Left colon (tissue), 2 donors: ENCODE measurements at places on chromosomes 2 and 18. TPM values are rescaled to one million over a fixed set of nuclear protein-coding genes. Genes with fewer than 3 reads are reported as not detected.

GRCh38 chr2:8984157-8984556, 19.3 kb downstream of the MBOAT2 start:
- no peak for DNase-seq

Gene CDH2
- 1.8 TPM for total RNA-seq

GRCh38 chr2:15591373-15591691, 336 bp upstream of the DDX1 start:
- no peak for DNase-seq

GRCh38 chr2:83640506-83640905, 818.6 kb downstream of the SUCLG1 start:
- no peak for DNase-seq

DNA sequence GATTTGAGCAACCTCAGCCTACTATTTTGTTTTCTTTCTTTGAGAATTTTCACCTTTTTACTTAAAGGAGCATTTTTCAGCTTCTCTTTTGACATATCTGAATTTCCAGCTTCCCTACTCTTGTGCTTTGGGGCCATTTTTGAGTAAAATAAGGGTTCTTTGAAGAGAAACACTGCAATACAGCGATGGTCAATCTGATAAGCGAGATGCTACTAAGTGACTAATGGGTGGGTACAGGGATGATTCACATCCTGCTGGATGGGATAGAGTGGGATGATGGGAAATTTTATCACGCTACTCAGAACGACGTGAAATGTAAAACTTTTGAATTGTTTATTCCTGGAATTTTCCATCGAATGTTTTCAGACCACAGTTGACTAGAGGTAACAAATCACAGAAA, 211.5 kb downstream of the TMEM247 start:
- DNase-seq, result no peak

- DNase-seq, result no peak
These were observed 81.6 kb downstream of the TPO start for GRCh38 chr2:1494906-1495305.

Gene ABCG5
- 0.09 TPM for total RNA-seq

Gene GPAT2
- total RNA-seq, result 3.0 TPM

DNA sequence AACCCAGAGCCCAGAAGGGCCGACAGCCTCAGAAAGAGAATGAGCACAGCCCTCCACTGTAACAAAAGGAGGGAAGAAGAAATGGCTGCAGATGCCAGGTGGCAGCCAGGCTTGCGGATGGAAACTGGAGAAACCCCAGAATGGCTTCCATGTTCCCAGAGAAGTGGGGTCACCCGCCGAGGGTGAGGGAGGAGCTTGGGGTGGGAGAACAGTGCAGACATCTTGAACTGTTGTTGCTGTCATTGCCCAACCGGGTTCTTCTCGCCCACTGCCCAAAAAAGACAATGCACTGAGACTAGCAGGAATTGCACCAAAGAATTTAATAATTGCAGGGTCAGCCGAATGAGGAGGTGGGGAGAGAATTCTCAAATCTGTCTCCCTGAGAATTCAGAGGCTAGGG, 223.2 kb upstream of the RAB6C start:
- DNase-seq, result no peak

DNA sequence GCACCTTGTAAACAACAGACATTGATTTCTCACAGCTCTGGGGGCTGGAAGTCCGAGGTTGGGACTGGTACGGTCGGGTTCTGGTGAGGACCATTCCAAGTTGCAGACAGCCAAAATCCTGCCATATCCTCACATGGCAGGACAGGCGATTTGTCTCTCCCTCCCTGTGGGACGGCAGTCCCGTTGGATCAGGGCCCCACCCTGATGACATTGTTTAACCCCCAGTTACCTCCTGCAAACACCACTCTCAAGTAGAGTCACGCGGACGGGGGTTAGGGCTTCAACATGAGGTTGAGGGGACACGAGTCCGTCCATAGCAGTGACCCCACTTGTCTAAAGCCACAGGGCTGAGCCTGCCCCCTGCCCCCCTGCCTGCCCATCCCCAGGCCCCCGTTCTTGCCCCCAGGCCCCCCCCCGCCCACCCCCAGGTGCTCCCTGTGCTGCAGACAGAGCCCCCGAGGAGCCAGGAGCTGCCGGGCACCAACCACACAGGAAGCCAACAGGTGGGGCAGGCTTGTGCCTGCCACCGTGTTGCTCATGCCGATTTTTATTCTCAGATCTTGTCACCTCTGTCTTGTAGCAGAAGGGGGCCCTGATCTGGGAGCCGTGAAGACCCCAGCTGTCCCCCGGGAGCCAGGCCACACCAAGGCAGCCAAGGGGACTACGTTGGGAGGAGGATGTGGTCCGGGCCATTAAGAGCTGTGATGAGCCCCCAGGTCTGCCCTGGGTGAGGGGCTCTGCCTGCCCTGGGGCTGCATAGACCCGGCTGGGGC, 82.2 kb downstream of the NFATC1 start:
- no peak for DNase-seq

DNA sequence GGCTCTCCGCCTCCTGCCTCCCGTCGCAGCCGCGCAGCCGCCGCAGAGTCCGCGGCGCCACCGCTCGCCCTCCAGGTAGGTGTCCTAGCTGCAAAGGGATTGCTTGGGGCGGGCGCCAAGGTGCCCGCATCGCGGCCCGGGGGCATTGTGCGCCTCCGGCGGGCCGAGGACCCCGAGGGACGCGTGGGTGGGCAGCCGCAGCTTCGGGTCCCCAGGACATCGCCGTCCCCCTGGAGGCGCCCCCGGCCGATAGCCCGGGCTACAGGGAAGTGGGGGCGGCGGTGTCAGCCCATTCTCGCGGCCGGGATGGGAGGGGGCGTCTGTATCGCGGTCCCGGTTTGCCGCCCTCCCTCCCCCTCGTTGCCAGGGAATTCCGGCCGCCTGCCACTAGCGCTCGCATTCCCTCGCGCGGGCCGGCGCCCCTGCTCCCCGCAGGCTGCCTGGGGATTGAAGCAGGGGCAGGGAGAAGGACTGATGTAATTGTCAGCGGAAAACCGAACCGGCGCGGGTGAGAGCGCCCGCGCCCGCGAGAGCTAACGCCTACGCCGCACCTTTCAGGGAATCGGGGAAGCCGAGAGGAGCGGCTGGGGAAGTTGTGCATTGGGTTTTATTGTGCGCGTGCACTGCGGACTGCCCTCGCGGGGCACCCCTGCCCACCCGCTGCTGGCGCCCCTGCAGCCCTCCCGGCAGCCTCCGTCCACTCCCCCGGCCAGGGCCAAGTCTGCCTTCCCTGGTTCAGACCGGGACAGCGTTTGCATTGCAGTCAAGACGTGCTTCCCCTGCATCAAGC, 483 bp downstream of the OSBPL6 start:
- DNase-seq, result peak; percentile 36

DNA sequence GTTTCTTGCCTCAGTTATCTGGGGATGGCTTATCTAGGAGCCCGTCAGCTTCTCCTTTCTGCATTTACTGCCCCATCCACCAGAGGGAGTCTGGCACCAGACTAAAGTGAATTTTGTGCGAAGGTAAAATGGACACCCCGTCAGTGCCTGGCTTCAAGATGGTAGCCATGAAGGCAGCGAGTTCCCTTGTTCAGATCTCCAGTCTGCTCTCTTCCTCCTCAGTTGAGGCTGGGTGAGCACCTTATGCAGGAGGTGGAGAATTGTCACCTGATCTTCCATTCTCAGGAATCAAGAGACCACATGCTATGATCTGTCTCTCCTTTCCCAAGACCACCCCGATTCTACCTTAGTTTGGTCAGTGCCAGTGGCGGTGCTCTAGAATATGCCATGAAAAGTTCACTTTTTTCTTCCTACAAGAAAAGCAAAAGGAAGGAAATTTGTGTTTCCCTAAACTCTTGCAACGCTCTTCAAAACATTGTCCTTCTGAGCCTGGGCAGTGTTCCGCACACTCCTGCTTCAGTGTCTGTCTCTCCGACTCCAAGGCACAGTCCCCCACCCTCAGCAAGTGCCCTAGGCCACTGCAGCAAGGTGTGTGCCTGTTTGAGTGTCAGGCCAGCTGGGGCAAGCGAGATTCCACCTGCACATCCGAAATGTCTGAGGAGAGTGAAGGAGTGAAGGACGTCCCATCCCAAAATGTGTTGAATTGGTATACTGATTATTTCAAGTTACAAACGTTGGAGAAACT, 168.6 kb downstream of the SS18 start:
- no peak for DNase-seq

- peak; percentile 84 for DNase-seq
These were observed 14.5 kb downstream of the PDCD1 start for GRCh38 chr2:241844066-241844728.

GRCh38 chr2:43230351-43230885, 4.0 kb upstream of the ZFP36L2 start:
- DNase-seq, result no peak

DNA sequence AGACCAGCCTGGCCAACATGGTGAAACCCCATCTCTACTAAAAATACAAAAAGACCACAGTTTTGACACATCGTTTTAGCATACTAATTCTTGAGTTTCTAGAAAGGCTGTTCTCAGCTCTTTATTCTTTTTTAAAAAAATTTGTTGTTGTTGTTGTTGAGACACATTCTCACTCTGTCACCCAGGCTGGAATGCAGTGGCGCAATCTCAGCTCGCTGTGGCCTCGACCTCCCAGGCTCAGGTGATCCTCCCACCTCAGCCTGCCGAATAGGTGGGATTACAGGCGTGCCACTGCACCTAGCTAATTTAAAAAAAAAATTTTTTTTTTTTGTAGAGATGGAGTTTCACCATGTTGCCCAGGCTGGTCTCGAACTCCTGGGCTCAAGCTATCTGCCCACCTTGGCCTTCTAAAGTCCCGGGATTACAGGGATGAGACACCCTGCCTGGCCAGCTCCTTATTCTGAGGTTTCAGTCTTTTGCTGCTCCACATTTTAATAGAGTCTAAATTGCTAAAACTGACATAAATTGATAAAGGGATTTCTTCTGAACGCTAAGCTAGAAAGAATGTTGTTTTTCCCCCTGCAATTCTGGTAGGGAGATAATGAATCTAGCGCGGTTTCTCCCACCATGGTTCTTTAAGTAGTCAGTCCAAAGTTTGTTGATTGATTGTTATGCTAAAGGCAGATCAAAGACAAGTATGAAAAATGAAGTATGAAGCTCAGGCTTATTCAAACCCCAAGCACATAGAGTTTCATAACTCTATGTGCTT, 32.6 kb upstream of the CABLES1 start:
- no peak for DNase-seq

Gene LRP1B
- total RNA-seq, result 0.09 TPM

DNA sequence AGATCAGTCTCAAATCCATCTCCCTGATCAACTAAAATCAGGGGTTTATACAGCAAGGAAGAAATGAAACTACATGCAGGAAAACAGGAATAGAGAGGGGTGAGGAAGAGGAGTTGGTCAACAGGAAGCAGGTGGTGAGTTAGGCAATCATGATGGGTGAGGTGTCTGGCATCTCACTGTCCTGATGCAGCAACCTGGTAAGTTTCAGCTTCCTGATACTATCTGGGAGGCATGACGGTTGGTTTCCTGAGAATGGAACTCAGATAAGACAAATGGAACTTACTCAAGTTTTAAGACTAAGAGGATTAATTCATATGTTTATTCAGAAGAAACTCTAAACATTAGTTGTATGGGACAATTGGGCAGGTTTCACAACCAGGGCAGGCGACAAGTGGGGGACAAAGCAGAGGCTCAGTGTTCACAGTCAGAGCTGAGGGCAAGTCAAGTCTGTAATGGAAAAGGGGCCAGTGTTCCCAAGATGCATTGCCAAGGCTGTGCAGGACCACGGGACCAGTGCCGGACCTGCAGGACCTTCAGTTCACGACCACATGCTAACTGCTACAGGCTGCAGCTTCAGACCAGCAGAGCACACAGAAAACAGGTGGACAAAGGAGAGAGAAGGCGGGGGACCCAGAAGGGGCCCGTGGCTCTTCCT, 17.7 kb upstream of the GALM start:
- no peak for DNase-seq

Gene LYPD1
- not detected for total RNA-seq

GRCh38 chr2:121171625-121172119, 113.3 kb downstream of the TFCP2L1 start:
- DNase-seq, result peak; percentile 48

- no peak for DNase-seq
These were observed 54.5 kb upstream of the TGIF1 start for GRCh38 chr18:3395466-3395865.

DNA sequence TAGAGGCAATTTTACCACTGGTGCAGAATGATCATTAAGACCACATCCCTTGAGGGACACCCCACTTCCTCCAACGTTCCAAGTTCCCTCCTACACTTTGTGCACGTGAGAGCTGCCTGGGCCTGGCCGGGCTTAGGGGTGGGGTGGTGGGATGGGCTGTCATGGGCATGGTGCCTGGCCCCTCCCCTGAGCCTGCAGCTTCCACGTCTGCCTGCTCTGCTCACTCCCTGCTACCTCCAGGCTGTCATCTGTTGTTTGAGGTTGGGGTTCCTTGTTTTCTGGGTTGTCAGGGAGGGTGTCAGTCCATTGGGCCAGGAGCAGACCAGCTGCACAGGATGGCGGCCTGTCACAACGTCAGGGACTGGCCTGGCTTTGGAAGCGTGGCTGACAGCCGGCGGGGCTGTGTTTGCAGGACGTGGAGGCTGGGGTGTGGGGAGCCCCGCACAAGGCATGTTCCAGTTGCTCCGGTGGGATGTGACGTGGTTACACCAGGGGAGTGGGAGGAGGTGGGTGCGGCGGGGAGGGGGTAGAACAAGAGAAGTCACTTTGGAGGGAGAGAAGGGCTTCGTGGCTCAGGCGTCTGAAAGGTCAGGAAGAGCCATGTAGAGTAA, 72.3 kb downstream of the RTP5 start:
- DNase-seq, result no peak

DNA sequence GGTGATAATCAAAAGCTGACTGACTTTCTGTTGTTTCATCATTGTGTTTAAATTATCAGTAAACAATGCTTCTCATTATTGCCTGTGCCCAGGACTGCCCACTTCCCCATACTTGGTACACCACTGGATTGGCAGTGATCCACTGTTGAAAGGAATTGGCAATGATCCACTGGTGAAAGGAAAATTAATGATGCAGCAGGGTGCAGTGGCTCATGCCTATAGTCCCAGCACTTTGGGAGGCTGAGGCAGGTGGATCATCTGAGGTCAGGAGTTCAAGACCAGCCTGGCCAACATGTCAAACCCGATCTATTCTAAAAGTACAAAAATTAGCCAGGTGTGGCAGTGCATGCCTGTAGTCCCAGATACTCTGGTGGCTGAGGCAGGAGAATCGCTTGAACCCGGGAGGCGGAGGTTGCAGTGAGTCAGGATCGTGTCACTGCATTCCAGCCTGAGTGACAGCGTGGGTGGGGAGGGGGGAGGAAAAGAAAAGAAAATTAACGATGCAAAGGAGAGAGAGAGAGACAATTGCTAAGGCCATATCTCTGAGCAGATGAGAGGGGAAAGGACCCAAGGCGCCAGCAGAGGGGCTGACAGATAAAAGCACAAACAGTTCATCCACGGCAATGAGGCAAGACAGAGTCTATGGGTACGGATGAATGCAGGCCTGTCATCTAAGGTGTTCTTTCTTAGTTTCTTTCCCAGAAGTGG, 10.2 kb upstream of the GTF2A1L start:
- DNase-seq, result no peak
